ENCODE measurements at places on chromosomes 2 and 18.

DNA sequence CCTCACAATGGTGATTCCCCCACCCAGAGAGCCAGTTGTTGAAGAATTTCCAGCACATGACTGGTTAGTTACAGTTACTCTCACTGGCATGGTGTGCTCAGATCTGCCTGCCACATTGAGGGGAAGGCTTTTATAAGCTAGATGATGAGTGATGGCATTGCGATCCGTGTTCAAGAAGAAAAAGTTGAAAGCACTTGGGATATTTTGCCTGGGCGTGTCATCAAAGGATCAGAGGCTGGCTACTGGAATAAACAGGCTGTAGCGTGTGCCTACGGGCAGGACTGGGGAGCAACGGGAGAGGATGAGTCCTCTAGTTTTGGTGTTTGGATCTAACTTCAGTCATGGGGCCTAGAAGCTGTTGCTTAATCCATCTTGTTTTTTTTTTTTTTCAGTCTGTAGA, 175.0 kb downstream of the SETBP1 start:
- DNase-seq: no peak

GRCh38 chr2:34011684-34012083, 412.6 kb upstream of the FAM98A start:
- DNase-seq: no peak

DNA sequence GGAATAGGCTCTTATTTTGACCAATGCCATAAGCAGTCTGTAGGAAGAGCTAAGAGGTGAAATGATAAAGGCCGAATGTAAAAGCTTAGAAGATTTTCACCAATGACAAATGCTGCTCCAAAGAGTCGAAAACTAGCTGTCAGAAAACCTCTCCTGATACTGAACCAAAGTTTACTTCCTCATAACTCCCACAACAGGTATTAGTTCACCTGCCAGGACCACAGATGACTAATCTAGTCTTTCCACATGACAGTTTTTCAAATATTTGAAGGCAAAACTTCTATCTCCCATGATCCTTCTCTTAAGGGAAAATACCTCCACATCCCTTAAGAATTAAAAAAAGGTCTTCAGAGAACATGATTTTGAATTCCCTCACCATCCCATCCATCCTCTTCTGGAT, 473.2 kb upstream of the SPHKAP start:
- DNase-seq: no peak

GRCh38 chr2:200665626-200666453, 80.0 kb downstream of the AOX1 start:
- DNase-seq: no peak

- no peak for DNase-seq
Measured at GRCh38 chr2:68279691-68280090, 27.4 kb upstream of the PPP3R1 start.

DNA sequence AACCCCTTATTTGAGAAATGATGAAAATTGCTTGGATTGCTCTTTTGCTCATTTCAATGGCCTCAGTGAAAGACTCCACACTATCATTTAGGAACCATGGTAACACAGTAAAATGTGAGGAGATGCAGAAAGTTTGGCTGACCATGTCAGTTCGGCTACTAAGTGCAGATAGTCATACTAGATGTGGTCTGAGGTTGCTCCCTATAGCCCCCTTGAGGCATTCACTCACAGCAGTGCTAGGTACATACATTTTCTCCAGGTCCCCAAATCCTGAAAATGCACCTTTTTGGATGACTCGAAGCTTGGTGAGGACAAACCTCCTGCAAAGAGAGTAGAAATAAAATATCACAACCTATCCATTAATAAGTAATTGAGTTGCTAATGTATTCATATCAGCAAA, 86.3 kb downstream of the FSHR start:
- DNase-seq: no peak

GRCh38 chr2:60872510-60872928, 8.9 kb upstream of the REL start:
- no peak for DNase-seq

DNA sequence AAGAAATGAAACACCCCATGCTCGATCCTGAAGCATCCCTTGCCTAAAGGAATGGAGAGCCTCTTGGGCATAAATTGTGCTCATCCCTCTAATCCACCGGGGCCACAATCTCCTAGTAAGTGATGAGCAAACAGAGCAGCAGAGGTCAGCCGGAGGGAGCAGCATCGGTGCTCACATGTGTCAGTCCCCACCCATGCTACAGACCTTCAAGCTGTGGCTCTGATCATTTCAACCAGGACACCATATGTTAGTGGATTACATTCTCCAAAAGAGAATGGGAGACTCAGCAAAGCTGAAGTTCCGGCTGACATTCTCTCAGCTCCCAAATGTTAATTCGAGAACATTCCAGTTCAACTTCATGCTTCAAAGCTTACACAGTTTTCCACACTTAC, 75.6 kb downstream of the AAK1 start:
- DNase-seq: no peak

DNA sequence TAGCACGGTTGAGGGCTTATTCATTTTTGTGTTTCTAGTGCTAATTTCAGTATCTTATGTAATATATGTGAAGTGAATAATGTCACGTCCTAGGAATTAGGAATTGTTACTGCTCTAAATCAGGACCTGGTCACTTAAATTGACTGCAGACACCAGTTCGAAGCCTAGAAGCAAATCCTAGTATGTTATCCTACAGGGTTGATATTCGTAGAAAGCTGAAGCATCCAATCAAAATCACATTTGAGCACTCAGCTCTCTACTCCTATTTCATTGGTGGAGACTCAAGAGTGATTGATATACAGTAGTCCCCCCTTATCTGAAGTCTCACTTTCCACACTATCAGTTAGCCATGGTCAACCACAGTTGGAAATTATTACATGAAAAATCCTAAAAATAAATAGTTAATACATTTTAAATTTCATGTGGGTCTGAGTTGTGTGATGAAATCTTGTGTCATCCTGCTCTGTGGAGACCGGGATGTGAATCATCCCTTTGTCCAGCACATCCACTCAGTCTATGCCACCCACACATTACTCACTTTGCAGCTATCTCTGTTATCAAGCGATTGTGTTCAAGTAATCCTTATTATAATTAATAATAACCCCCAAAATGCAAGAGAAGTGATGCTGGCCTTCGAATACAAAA, 35.2 kb upstream of the SCN9A start:
- DNase-seq: no peak

DNA sequence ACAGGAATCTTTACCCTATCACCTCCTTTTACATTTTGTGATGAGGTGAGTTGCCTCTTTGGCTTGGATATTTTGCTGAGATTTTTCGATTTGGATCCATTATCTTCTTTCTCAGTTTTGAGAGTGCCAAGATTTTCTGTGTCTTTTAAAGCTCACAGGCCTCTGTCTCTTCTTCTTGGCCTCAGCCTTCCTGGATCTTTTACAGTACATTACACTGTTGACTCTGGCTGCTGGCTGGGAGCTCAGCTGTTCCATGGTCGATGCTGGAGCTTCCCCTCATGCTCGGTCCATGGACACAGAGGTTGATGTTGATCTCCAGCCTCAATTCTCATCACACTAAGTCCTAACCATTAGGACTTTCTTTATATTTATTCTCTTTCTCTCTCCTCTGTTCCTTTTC, 332.8 kb upstream of the UBE2E3 start:
- DNase-seq: no peak

GRCh38 chr18:25853691-25854433, 236.6 kb downstream of the SS18 start:
- DNase-seq: no peak

GRCh38 chr2:28915939-28916338, 21.5 kb downstream of the WDR43 start:
- no peak for DNase-seq

GRCh38 chr18:59502274-59503175, 143.5 kb upstream of the LMAN1 start:
- DNase-seq: no peak
